ENCODE measurements at places on chromosomes 16 and 17.

- no peak for DNase-seq
These were observed 360.4 kb downstream of the SEC14L1 start for GRCh38 chr17:77501101-77501566.

DNA sequence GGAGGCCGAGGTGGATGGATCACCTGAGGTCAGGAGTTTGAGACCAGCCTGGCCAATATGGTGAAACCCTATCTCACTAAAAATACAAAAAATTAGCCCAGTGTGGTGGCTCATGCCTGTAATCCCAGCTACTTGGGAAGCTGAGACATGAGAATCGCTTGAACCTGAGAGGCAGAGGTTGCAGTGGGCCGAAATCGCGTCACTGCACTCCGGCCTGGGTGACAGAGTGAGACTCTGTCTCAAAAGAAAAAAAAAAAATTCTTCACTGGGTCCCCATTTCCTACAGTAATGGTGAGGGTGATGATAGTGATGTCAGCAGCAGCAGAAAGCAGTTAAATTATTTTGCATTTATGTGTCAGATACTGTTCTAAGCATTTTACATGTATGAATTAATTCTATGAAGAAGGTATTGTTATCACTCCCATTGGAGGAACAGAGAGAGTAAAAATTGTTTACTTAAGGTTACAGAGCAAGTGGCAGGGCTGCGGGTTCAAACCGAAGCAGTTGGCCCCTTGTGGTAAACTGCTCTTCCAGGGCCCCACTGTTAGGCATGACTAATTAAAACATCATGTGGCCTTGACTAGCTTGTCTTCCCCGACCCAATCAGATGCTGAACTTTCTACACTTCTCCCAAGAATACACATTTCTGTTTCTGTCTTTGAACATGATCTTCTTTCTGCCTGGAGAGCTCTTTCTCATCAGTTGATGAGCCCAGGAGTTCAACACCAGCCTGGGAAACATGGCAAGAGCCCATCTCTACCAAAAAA is 45.8 kb downstream of the STAT3 start:
- DNase-seq = no peak

- DNase-seq = no peak
These were observed 107.6 kb downstream of the TTC19 start for GRCh38 chr17:16107165-16107770.

DNA sequence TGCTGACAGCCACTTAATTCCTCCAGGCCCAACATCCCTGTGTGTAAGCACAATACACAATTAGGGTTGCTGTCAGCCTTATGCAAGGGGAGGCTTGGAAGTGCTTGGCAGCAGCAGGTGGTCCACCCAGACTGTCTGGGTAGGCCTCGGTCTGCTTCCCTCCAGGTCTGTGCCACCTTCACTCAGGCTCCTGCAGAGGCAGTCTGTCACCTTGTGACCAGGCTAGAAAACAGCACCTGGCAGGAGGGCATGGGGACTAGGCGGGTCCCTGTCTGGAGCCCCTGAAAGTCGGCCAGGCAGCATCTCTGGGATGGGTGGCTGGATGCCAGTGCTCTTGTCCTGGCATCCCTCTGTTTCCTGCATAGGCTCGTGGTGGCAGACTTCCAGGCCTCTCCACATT is 578.1 kb downstream of the KCNJ18 start:
- DNase-seq = no peak

GRCh38 chr16:75236232-75236631 is 15.2 kb downstream of the BCAR1 start:
- no peak for DNase-seq

DNA sequence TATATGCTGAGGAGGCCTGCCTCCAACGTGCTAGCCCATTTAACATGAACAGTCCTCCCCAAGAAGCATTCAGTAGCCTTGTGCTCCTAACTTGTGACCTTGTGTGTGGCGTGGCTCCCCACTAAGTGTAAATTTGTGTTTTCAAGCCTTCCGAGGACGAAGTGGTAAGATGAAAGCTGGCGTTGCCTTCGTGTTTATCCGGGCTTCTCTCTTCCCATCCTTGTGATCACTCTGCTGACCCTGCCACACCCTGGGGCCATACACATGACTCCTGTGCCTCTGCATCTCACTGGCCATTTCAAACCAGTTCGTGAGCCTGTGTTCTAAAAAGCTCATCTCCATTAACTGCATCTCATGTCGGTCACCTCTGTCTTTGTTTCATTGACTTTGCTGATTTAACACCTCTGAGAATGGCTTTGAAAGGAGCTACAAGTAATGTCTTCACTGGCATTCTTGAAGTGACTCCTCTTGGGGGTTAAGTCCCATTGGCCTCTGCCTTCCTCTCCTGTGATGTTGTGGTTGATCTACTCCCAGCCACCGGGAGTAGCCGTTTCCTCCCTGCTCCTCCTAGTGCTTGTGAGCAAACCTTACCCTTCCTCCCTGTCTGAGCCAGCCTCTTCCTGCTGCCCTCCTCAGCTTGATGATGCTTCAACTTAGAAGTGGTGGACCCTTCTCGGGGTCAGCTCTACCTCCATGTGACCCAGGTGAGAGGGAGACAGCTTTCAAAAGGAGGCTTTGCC is 27.4 kb upstream of the NAGLU start:
- no peak for DNase-seq

GRCh38 chr17:81244358-81245023 is 5.4 kb downstream of the NDUFAF8 start:
- DNase-seq = no peak

All from kidney epithelial cell (primary cell).